ENCODE measurements at places on chromosomes 13 and 19.
A peak's percentile ranks its signal among the peaks of the same experiment; 100 is the strongest.

DNA sequence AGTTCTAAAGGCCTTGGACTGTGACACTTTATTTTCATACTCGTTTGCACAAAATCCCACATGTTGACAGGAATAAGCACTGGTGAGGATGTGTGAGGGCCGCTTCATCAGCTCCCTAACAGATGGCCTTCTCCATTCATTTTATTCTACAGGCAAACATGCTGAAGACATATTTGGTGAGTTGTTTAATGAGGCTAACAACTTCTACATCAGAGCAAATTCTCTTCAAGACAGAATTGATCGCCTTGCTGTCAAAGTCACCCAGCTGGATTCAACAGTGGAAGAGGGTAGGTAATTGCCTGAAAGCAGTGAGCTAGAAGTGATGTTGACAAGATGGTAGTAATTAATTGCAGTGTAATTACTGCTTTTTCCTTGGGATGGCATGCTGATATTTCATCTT is 95.7 kb downstream of the GPR12 start:
- DNase-seq = no peak

- DNase-seq = peak; percentile 54
These were observed at the start of gene NKG7 for GRCh38 chr19:51372649-51373504. Gene NKG7, minus strand, starts transcription at chr19:51372654. Its CDS starts 119 bp downstream, at chr19:51372535.

DNA sequence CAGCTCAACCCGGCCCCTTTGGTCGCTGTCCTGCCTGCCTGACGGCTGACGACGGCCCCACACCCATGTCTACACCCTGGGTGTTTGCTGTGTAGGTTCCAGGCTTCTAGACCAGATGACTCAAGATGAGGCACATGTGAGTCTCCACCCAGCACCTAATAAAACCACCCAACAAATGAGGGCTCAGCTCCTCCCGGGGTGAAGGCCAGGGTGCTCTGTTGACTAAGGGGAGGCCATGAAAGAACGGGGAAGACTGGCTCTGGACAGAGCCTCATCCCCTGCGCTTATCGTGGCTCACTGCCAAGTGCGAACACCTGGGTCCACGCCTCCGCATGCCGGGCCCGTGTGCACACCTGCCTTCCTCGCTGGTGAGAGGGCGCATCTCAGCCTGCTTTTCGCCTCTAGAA is 39.6 kb downstream of the COL4A2 start:
- no peak for DNase-seq

DNA sequence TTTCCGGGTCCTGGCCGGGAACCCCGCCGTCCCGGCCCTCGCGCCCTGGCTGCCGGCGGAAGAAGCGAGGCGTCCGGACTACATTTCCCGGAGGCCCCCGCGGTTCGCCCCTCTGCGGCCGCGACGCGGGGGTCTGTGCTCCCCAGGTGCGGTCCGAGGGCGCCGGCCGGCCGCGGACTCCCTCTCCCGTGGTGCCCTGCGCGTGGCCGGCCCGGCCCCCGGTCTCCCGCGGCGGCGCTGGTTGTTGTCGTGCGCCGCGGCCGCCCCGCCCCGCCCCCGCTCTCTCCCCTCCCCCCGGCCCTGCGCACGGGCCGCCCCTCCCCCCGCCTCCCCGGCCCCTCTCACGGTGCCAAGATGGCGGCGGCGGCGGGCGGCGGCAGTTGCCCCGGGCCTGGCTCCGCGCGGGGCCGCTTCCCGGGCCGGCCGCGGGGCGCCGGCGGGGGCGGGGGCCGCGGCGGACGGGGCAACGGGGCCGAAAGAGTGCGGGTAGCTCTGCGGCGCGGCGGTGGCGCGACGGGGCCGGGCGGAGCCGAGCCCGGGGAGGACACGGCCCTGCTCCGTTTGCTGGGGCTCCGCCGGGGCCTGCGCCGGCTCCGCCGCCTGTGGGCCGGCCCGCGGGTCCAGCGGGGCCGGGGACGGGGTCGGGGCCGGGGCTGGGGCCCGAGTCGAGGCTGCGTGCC is at the start of gene KMT2B:
Gene KMT2B, plus strand, starts transcription at position 339 of the 680 bp plus-strand sequence. Its CDS starts 16 bp downstream, at position 355.
- peak; percentile 54 for DNase-seq

GRCh38 chr13:97339019-97339987 is 94.7 kb upstream of the RAP2A start:
- DNase-seq = no peak

DNA sequence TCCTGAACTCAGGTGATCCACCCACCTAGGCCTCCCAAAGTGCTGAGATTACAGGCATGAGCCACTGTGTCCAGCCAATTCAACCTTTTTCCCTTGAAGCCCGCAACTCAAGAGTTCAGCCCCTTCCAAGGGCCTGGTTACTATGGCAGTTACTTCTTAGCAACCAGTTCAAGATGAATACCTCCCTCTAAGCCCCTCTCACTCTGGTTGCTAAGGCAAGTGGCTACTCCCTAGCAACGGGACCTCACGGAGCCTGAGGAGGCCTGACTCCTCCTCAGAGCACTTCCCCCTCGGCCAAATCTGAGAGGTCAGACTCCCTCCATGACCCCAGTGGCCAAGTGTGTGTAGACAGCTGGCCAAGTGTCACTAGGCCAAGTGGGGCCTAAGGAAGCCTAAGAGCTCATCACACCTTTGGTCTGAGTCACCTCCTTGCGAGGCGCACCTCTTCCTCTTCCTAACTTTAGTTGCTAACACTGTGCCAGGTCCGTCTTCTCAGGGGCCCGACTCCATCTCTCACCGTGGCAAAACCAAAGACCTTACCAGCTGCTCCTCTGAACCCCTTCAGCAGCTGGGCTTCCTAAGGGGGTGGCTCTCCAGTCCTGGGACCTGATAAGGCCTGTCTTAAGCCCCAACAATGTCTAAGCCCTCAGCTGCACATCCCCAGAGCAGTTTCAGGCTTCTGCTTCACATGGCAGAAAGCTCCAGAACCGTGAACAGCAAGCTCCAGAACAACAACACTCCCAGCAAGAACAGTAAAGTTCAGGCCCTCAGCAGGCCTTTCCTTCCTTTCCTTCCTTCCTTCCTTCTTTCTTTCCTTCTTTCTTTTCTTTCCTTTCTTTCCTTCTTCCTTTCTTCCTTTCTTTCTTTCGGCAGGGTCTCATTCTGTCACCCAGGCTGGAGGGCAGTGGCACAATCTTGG is 9.6 kb downstream of the CD37 start:
- DNase-seq = no peak

DNA sequence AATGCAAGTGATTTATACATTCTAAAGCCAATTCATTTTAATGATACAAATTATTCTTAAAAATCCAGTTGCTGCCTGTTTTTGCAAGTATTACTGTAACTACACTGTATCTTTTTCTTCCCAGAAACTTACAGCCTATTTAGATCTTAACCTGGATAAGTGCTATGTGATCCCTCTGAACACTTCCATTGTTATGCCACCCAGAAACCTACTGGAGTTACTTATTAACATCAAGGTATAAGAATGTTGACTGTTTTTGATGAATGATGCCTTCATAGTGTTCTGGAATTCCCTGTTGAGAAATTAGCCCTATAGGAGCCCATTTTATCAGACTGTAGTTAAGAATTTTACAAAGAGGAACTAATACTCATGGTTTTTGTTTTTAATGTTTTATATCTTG is 25.0 kb downstream of the ITM2B start:
- DNase-seq = no peak

DNA sequence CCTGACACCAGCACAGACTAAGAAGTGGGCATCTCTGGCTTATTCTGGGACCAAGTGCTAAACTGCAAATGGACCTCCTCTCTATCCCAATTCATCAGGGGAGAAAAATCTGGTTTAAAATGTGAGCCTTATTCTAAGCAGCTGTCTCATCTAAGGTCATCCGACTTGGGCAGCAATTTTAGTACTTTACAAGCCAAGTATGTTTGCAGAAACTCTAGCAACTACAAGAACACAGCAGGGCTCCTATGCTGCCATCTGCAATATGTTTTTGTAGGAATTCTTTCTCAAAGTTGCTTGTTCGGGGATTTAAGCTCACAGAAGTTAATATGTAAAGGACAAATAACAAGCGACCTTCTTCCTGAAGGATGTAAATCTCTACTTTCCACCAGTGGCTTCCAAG is 113.1 kb downstream of the FOXO1 start:
- no peak for DNase-seq

DNA sequence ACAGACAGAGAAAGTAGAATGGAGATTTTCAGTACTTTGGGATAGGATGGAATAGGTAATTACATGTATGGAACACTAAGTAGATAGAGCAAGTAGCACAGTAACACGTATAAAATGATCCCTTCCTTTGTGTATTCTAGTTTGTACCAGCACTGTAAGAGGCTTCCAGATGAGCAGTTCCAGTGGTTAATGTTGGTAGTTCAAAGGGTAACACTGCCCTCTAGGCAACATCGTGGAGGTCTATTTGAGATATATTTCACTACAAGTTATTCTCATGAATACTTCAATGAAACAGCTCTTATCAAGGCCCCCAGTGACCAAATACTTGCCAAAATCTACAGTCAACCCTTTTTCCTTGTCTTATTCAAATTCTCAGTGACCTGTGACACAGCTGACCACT is 13.5 kb upstream of the ZNF563 start:
- no peak for DNase-seq

DNA sequence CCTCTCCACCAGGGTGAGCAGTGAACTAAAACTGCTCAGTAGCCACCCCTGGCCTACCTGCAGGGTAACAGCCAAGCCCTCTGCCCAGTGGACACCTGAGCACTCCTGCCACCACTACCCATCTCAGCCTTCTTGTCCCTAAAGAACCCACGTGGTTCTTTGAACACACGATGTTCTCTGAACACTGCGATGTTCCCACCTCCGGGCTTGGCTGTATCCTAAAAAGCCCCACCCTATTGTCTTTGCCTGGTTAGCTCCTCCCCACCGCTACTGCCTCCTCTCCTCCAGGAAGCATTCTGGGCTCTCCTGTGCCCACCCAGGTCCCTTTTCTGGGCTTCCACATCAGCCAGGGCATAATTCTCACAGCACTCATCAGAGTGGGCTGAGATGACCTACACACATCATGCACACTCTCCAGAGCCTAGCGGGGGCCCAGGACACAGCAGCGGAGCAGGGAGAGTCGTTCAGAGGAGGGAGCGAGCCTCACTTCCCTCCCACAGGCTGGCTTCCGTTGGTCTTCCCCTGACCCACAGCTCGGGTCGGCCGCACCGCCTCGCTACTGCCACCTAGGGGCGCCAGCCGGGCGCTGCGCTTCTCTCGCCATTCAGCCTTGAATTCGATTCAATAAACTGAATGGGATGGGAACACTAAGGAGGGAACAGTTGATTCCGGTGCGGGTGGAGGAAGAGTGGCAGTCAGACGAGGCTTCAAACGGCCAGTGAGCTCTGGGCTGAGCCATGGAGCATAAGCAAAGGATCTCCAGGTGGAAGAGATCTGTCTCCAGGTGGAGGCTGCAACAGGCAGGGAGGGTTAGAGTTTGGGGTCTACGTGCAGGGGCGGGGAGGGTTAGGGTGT is 3.2 kb downstream of the ELAVL1 start:
- DNase-seq = peak; percentile 51

GRCh38 chr13:68808456-68808855 is 1299.2 kb upstream of the ATXN8OS start:
- no peak for DNase-seq

DNA sequence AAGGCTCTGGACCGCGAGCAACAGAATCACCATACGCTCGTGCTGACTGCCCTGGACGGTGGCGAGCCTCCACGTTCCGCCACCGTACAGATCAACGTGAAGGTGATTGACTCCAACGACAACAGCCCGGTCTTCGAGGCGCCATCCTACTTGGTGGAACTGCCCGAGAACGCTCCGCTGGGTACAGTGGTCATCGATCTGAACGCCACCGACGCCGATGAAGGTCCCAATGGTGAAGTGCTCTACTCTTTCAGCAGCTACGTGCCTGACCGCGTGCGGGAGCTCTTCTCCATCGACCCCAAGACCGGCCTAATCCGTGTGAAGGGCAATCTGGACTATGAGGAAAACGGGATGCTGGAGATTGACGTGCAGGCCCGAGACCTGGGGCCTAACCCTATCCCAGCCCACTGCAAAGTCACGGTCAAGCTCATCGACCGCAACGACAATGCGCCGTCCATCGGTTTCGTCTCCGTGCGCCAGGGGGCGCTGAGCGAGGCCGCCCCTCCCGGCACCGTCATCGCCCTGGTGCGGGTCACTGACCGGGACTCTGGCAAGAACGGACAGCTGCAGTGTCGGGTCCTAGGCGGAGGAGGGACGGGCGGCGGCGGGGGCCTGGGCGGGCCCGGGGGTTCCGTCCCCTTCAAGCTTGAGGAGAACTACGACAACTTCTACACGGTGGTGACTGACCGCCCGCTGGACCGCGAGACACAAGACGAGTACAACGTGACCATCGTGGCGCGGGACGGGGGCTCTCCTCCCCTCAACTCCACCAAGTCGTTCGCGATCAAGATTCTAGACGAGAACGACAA is 1.8 kb downstream of the PCDH17 start:
- DNase-seq = no peak

GRCh38 chr13:80256352-80256932 is 84.5 kb downstream of the SPRY2 start:
- DNase-seq = no peak

- no peak for DNase-seq
These were observed 153.2 kb downstream of the ZNF536 start for GRCh38 chr19:30525383-30525782.

- DNase-seq = no peak
These were observed 325.9 kb downstream of the KLF12 start for GRCh38 chr13:73808318-73808717.

GRCh38 chr13:52931131-52931530 is 82.7 kb upstream of the PCDH8 start:
- no peak for DNase-seq

DNA sequence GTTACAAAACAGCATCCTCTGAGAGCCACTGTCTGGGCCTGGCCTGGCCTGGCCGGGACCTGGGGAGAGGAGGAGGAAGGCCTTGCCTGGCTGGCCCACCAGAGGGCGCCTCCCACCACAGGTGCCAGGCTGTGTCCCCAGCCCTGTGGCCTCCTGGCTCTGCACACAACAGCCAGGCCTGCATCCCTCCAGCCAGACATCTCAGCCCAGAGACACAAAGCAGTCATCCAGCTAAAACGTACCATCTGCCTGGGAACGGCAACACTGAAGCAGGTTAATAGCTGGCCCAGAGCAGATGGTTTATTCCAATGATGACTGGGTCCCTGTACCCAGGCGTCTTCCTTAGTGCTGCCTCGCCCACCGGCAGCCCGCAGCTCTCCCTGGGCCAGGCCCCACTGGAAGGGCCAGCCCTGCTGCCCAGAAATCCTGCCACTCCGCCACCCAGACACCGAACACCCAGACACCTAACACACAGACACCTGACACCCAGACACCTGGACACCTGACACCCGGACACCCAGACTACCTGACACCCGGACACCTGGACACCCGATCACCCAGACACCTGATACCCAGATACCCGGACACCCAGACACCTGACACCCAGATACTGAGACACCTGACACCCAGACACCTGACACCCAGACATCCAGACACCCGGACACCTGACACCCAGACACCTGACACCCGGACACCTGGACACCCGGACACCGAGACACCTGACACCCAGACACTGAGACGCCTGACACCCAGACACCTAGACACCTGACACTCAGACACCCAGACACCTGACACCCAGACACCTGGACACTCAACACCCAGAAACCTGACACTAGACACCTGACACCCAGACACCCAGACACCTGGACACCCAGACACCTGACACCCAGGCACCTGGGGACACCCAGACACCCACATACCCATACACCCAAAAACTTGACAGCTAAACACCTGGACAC is 20.1 kb downstream of the C19orf12 start:
- peak; percentile 68 for DNase-seq

- no peak for DNase-seq
These were observed 263.1 kb upstream of the RXFP2 start for GRCh38 chr13:31476266-31476665.

GRCh38 chr13:70502944-70503343 is 394.7 kb upstream of the KLHL1 start:
- DNase-seq = no peak

GRCh38 chr13:92984151-92984550 is 242.5 kb upstream of the GPC6 start:
- DNase-seq = no peak

GRCh38 chr13:106575896-106576295 is 8.0 kb upstream of the ARGLU1 start:
- DNase-seq = no peak
